ENCODE measurements at places on chromosomes 11 and 22. TPM values are rescaled to one million over a fixed set of nuclear protein-coding genes. Genes with fewer than 3 reads are reported as not detected.

LMNTD2 gene
- 0.32 TPM for total RNA-seq

CRACR2B gene
- total RNA-seq, result 1.6 TPM

ASCL3 gene
- not detected for total RNA-seq

KIF18A gene
- 12.0 TPM for total RNA-seq

P4HA3 gene
- 5.6 TPM for total RNA-seq

HORMAD2 gene
- not detected for total RNA-seq

SUSD2 gene
- total RNA-seq, result 18.2 TPM

GLB1L3 gene
- 0.32 TPM for total RNA-seq

SYT13 gene
- 0.13 TPM for total RNA-seq

OR52I1 gene
- not detected for total RNA-seq

PRR33 gene
- total RNA-seq, result not detected

CRY2 gene
- 18.3 TPM for total RNA-seq

VWCE gene
- total RNA-seq, result 1.3 TPM

MFRP gene
- total RNA-seq, result not detected

SLCO2B1 gene
- total RNA-seq, result not detected

PDE3B gene
- 8.6 TPM for total RNA-seq

TUG1 gene
- total RNA-seq, result 93.1 TPM

TFIP11 gene
- total RNA-seq, result 30.5 TPM
